ENCODE measurements at places on chromosomes 13 and 19.

DNA sequence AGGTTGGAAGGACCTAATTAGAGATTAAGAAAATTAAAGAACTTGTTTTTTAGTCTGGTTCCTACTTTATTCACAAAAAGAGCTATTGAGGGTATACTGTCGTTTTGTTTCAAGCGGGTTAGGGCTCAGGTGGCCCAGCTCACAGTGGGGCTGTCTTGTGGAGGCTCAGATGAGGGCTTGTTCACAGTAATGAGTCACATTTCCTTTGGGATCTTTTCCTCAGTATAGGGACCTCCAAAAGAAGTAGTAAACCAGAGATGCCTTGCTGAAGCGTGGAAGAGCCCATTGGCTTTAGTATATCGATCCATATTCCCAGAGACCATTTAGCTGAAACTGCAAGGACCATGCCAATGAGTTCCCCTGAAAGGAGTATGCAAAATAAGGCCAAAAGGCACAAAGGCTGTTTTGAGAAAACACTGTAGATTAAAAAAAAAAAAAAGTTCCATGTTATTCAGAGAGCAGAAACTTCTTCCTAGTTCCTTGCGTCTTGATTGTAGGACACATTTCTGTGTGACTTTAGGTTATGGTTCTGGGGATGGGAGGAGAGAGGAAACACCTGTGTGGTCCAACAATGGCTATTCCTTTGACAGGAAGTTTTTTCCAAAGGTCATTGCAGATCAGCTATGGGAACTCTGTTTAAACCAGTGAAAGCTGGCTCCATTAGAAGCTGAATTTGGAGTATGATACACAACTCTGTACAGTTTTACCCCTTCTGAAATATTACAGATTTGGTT, 32.8 kb upstream of the GPI start:
- no peak for DNase-seq

DNA sequence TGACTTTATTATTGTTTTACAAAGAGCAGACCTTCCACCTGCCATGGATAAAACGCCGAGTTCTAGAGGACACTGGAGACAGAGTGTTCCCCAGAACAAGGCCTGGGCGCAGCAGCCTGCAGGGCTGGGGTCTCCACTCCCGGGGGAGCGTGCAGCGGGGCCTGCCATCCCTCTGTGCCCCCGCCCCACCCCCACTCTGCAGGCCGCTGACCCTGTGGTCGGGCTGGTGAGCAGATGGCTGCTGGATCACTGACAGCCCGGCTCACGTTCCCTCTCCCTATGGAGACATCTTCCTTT, 8.6 kb upstream of the PTBP1 start:
- DNase-seq = no peak

DNA sequence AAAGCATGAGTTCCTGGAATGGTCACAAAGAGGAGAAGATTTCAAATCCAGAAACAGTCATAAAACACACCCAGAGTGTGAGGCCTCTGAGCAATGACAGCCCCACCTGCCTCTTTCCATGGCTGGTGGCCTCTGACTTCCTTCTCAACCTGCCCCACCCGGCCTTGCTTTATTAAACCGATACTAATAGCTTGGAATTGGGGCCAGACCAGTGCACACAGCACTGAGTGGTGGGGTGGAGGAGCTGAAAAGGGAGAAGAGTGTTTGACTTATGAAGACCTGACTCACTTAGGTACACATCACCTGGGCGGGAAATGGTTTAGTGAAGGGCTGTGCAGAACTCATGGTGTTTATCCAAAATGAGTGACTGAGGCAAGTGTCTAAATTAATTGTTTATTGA, 20.7 kb upstream of the CEACAM6 start:
- no peak for DNase-seq

- no peak for DNase-seq
Measured at GRCh38 chr13:91105270-91105669, 242.2 kb upstream of the MIR17HG start.

GRCh38 chr13:71964491-71965100, 97.6 kb upstream of the DACH1 start:
- DNase-seq = no peak

- DNase-seq = no peak
Measured at GRCh38 chr19:56141417-56141993, 418 bp downstream of the ZNF444 start.

Data from amniotic stem cell (primary cell).